ENCODE measurements at places on chromosomes 12 and 14.
A peak's percentile ranks its signal among the peaks of the same experiment; 100 is the strongest.

- DNase-seq: no peak
Observed at GRCh38 chr12:30448038-30448437, 247.6 kb downstream of the IPO8 start.

DNA sequence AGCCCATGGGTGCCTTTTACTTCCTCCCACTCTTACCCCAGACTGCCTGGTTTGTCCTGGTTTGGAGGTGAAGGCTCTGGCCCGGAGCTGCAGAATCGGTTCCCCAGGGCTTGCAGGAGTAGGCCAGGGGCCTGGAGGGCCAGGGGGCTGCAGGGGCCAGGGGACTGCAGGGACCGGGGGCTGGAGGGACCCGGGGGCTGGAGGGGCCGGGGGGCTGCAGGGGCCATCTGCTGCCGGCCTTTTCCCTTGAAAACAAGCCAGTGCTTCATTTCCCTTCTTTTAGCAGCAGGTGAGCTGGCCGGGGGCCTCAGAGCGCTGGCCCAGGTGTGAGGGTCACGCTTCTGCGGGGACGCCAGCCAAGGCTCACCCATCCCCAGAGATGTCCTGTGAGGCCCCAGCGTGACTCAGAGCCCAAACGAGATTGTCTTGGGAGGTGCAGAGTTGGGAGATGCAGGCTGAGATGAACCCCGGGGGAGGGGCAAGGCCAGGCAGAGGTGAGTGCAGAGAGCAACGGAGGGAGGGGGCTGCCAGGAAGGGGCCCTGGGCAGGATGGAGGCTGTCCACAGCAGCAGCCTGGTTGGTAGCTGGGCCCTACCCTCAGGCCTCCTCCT lies 154.9 kb downstream of the KIF26A start:
- DNase-seq: no peak

GRCh38 chr14:93701562-93701961 lies 86.7 kb downstream of the PRIMA1 start:
- DNase-seq: no peak

DNA sequence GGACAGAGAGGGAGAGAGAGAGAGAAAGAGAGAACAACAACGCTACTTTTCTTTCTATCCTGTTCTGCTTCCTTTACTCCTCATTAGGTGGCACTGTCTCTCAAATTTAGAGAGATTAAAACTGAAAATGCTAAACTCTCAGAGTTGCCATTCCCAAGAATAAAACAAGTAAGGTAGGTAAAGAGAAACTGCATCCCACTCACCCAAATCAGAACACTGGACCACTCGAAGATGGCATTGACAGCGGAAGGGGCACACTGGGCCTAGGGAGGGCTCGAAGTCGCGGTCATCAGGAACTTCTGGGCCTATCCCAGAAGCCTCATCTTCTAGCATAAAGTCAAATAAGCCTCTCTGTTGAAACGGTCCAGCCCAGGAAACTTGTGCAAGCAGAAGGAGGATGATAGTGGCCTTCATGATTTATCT lies 4.5 kb downstream of the DCN start:
- no peak for DNase-seq

GRCh38 chr14:22955702-22956569 lies 954 bp downstream of the HAUS4 start:
- DNase-seq: no peak

DNA sequence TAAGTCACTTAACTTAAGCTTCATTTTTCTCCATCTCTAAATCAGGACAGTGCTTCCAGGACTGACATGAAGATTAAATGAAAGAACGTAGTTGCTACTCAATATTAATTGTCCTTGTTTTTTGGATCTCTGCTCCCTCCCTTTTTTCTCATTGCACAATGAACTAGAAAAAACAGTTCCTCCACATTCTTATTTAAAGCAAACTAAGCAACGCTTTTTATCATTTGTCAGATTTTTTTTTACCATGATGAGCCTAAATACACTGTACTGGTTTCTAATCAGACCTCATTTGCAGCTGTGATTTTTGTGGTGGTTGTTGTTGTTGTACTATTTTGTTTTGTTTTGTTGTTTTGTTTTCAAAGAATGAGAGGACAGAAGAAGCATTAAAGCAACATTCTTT lies 23.2 kb upstream of the PARP11 start:
- no peak for DNase-seq

- DNase-seq: peak; percentile 29
Observed at GRCh38 chr14:68682166-68683103, 110.4 kb downstream of the ZFP36L1 start.

- DNase-seq: no peak
Observed at GRCh38 chr12:127761880-127762279, 505.1 kb upstream of the TMEM132C start.

DNA sequence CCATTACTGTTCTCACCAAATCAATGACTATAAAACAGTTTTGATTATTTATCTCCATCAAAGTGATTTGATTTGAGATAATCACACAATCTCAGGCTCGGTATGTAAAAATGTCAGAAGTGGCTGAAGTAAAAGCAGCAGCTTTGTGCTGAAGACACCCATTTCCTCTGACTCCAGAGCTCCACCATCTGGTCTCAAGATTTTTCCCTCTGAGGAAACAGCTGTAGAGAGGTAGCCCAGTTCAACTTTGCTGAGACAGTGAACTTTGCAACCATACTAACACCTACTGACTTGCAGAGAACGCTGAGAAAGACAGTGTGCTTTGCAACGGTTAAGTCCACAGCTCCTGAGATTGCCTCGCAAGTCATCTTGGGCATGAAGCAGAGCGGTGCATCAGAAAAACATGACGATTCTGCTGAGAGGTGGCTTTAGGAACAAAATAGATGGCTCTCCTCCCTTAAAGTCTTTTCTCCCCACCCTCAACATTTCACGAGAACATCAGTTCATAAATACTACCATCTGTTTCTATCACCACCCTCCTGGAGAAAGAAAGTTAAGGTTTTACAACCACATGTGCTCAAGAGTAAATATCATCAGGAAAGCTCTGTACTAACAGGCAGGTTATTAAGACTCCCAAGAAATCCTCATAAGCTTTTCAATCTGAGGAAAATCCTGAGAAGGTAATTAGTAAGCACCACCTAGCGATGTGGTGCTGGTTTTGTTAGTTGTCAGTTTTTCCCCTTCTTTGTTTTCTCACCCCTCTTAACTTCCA lies 34.8 kb downstream of the HIGD1C start:
- DNase-seq: no peak

GRCh38 chr12:34606749-34607519 lies 584.6 kb downstream of the ALG10 start:
- DNase-seq: no peak

DNA sequence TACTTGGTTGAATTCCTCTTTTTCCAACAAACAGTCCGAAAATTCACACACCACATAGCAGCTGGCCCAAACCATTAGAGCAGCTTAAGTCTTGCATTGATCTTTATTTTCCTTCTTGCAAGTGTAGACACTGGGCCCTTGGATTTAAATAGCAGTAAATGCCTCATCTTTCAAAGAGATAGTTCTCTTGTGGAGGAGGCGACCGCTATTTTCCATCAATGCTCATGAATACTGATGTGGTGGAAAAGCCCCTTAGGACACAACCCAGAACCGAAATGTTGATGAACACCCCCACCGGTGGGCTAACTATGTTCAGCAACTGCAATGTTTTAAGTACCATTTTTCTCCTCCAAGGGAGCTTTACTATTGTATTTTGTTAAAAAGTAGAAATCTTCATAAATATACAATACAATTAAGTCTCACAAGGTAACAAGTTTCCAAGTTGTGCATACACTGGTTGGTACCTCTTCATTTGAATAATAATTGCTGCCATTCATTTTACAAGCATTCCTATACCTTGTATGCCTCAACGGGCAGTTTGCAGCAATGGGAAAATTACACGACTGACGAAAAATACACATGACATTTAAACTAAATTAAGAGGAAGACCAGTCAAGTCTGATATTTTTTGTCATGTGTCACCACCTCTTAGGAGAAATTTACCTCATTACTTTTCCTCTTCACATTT lies 18.0 kb downstream of the NIN start:
- no peak for DNase-seq

DNA sequence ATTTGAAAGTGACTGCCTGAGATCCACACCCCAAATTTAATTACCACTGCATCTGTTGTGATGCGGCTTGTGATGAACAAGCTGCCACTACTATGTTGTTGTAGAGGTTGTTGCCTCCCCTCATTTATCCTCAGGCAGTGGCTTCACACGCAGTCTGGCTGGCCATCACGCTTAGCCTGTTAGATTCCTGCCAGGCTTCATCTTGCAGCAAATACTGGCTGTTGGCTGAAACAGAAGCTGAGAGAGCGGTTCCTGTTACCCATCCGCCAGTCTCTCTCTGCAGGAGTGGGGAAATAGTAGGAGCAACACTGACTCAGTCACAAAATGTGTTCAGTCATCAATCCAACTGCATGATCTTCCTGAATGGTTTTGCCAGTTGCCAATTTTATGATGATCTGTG lies 934.4 kb downstream of the FLRT2 start:
- DNase-seq: no peak

GRCh38 chr12:46830731-46831334 lies 5.0 kb upstream of the SLC38A4 start:
- DNase-seq: no peak

DNA sequence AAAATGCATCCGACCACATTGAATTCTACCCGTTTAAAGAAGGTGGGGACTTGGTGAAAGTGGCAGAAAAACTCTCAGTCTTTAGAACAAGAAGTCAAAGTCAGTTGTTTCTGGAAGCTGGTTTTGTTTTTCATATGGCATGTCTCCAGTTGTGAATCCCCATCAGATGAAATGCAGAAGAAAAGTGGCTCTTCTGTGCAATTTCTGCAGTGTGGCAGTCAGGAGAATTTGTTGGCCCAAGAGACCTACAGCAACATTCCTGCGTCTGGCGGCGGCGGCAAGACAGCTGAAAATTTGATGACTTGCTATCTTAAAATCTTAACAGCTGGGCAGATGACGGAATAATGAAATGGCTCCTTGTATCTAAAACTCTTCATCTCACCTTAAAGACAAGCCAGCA lies 201.5 kb downstream of the FOXN3 start:
- DNase-seq: no peak

GRCh38 chr12:112759786-112760185 lies 31.8 kb upstream of the RPH3A start:
- DNase-seq: no peak

DNA sequence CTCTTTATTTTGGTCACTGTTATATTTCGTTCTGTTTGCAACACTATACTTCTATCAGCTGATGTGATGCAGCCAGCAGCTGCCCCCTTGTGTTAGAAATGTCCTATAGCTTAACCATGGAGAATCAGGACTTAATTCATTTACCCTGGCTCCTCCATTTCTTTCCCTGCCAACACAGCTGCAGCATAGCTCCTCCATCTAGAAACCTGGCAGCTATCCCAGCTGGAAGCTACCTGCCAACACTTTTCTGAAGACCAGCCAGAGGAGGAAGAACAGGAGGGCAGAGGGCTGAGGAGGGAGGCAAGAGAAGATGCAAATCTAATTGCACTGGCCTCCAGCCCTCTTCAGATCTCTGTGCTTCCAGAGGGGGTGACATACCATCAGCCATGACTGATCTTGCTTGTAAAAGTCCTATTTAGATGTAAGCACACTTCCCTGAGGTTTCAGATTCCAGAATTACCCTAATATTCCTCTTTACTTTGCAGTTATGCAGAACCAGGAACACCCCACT lies 156.8 kb upstream of the TMEM260 start:
- no peak for DNase-seq

- no peak for DNase-seq
Observed at GRCh38 chr12:42789808-42790760, 200.5 kb upstream of the PRICKLE1 start.

- no peak for DNase-seq
Observed at GRCh38 chr12:125983094-125983783, 918.0 kb downstream of the AACS start.

DNA sequence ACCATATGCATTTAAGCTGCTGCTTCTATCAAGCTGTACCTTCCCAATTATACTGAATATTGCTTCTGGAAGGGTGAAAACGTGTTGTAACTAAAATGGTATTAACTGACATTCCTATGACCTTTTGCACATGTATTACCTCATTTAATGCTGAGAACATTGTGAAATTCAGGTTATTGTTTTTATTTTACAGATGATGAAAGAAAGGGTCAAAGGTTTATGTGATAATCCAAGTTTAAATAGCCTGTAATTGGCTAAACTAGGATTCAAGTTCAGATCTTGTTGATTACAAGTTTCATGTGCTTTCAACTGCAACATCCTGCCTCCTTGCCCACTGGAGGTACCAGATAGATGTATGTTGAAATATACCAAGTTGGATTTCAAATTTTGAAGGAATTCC lies 433.3 kb upstream of the PRICKLE1 start:
- DNase-seq: no peak

DNA sequence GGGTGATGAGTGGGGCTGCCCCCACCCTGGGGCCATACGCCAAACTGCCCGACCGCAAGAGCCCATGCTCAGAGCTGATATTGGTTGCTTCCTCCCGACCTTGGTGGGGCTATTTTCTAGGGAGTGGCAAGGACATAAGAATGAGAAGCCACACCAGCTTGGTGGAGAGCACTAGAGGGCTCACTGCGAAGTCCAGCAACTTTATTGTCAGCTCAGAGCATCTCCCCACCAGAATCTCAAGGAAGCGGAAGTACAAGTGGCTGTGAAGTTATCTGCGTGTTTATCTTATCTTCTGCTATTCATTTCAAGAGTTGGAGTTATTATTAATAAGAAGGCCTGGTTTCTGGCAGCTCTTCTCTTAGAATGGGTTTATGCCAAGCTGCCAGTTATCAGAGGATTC lies 4.9 kb upstream of the PLXNC1 start:
- DNase-seq: no peak

DNA sequence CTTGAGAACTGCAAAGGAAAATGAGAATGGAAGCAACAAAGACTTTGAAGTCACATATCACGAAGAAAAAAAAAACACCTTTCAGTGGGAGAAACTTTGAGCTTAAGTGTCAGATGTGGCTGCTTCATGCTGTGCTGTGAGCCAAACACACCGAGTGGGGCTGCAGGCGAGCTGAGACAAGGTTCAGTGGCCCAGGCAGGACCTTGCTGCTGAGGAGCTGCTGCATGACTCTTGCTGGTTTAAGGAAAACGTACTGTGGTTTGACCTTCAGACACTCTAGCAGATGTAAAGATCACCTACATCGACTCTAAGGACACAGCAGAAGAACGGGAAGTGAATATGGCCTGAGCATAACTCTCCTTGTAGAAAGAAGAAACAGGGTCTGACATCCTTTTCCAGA lies 118.1 kb upstream of the OR4E1 start:
- no peak for DNase-seq

GRCh38 chr14:75835737-75836136 lies 146.1 kb downstream of the TGFB3 start:
- DNase-seq: no peak

DNA sequence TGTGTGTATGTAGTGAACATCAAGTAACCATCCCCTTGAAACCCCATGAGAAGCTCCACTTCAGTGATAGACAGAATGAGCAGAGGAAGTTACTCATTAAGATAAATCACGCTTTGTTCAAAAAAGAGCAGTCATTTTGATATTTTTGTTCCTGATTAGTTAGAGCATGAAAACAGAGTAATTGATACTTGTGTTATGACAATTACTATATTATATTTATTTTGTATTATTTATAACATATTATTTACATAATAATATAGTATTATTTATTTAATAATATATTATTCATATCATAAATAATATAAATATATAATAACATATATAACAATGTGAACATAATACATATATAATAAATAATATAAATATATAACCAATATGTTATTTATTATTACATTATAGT lies 580.9 kb downstream of the SOX5 start:
- DNase-seq: no peak

- DNase-seq: no peak
Observed at GRCh38 chr14:64758025-64758521, 53.8 kb downstream of the PLEKHG3 start.

Data from activated T-helper 9 cell treated with anti-CD3 and anti-CD28 coated beads, Interleukin-2, amount 50 U/mL, for 16 hours (primary cell).